ENCODE measurements at places on chromosomes 2 and 18.

- no peak for DNase-seq
These were observed 70.2 kb upstream of the EMILIN2 start for GRCh38 chr18:2776601-2777000.

DNA sequence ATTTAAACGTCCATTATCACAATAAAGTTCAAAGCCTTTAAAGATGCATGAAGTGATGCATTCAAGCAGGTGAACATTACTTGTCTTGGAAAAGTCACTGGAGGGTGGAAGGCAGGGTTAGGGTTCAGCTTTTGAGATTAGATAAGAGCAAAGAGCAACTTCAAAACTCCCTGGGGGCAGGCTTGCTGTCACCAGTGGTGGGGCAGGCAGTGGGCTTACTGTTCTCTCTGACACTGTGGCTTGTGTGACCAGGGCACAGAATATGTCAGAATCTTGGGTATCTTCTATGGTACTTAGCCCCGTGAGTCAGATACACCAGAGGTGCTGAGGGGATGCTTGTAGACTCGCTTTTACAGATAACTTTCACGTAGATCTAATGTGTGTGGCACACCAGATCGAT, 52.8 kb downstream of the WIPF1 start:
- no peak for DNase-seq

DNA sequence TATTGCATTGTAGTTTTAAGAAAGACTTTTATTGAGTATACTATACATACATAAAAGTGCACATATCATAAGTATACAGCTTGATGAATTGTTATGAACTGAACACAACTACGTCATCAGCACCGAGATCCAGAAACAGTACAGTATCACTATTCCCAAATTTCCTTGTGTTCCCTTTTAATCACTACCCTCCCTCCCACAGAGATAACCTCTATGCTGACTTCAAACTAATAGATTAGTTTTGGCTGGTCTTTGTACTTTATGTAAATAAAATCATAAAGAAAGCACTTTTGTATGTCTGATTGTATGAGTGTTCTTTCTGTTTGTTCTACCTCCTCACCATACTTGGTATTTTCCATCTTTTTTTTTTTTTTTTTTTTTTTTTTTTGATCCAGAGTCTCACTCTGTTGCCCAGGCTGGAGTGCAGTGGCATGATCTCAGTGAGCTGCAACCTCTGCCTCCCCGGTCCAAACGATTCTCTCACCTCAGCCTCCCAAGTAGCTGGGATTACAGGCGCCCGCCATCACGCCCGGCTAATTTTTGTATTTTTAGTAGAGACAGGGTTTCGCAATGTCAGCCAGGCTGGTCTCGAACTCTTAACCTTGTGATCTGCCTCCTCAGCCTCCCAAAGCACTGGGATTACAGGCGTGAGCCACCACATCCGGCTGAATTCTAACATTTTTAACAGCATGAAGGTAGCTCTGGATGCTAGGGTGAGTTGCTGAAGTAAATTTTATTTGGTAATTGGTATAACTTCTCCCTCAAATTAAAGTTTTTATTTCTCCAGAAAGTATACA, 43.3 kb upstream of the RAB1A start:
- no peak for DNase-seq

DNA sequence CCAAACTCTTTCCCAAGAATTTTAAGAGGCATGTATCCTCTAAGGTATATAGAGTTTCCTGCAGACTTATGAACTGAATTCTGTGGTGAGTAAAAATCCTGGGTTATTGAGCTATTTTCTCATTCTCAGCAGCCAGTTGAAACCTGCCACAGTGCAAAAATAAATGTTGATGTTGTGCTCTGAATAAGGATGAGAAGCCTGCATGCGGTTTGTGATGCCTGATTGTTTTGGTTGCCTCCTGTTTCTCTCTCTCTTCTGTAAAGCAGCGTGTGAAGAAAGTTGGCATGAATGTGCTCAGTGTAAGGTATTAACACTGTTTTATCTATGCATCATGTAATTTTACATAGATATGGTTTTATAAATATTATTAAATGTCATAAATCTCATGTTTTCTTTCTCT, 452.6 kb downstream of the CDH2 start:
- no peak for DNase-seq

DNA sequence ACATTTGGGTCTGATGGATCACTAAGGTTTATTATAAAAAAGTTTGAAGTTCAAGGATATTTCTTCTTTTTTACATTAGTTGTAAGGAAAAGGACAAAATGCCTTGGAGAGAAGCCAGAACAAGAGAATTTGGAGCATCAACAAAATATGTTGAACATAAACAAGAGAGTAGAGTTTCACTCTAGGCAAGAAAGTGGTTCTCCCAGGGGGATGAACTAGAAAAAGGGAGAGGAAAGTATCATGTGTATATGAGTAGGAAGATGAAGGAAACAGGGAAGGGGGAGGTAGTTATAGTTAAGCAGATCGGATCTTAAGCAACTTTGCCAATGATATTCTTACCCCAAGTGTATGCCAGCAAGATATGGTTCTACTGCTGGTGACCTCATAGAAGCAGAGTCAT, 63.8 kb upstream of the GALNT3 start:
- DNase-seq: no peak

All from NCI-H345 (cell line).